DMS79 treated with DMSO at 0.1 percent for 48 hours (cell line): ENCODE measurements at places on chromosomes 7 and 10.

- DNase-seq: no peak
Observed at GRCh38 chr7:77281780-77282478, 82.3 kb upstream of the FGL2 start.

GRCh38 chr10:83276971-83277370, 862.3 kb upstream of the GHITM start:
- no peak for DNase-seq

DNA sequence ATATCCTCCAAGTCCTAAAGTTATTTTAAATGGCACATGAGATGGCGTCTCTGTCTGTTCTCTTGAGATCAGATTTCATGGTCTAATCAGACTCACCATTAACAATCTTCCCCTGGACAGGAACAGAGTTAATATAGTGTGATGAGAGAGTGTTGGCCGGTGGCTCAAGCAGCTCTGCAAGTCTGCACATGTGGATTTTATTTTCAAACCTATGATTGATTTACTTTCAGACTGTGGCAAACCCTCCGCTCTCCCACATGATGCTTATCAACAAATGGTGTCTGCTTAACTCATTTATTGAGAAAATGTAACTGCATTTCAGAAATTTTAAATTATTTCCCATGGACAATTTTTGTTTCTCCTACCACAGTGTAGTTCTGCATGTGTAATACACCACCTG, 46.5 kb upstream of the HGF start:
- no peak for DNase-seq

GRCh38 chr10:60310740-60311139, 78.9 kb downstream of the ANK3 start:
- no peak for DNase-seq

DNA sequence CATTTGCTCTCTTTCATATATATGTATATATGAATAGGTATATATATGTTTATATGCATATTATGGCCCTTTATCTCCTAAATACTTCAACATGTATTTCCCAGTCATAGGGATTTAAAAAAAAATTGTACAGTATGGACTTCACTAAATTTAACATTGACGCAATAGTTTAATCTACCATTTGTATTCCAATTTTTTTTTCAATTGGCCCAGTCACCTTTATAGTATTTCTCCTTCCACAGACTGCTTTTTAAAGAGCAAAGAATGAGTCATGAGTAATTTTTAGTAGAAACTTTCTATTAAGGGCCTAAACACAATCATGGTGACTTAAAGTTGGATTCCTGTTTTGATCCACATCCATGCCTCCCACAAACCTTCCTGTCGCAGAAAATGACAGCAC, 20.5 kb downstream of the CCSER2 start:
- no peak for DNase-seq

DNA sequence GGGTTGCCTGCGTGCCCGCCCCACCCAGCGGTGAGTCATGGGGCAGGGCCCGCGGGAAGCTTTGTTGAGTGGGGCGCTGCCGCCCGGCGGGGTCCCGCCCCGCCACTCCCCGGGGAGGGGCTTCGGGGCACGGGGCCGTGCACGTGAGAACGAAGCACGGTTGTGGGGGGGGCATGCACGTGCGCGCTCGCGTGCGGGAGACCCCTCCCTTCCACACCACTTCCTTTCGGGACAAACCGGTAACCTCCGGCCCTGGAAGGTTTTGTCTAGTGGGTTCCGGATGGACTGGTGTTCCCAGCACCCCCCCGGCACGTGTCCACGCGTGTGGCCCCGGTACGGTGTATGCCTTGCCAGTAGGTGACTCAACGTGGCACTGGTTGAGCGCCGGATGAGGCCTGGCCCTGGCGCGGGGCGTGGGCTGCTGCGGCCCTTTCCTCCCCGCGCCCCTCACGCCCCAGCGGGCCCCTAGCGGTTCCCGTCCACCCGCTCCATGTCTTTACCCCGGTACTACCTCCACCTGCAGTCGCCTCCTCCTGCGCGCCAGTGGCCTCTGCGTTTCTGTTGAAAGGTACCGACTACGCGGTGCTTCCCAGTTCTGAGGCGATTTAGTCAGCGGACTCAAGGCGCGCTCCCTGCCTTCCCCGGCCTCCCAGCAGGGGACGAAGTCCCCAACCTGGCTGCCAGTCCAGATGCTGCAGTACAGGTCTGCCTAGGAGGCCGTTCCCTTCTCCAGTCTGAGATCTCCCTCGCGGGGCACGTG, 3.1 kb downstream of the ADIRF start:
- peak; percentile 35 for DNase-seq

DNA sequence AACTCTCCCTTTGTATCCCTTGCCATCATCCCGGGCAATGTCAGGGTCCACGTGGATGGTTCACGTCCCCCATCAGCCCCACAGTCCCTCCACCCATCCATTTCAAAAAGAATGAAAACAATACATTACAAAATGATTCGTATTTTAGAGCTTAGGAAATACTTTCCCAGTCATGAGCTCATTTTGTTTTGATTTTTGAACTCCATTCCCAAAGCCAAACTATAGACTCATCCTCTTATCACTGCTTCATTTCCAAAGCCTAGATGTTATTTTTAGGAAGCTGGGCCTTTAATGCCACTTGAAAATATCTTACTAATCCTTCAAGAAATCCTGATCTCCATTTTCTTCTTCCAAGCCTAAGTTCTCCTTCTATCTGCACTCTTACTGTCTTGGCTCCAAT, 72.1 kb downstream of the WNT2 start:
- no peak for DNase-seq

DNA sequence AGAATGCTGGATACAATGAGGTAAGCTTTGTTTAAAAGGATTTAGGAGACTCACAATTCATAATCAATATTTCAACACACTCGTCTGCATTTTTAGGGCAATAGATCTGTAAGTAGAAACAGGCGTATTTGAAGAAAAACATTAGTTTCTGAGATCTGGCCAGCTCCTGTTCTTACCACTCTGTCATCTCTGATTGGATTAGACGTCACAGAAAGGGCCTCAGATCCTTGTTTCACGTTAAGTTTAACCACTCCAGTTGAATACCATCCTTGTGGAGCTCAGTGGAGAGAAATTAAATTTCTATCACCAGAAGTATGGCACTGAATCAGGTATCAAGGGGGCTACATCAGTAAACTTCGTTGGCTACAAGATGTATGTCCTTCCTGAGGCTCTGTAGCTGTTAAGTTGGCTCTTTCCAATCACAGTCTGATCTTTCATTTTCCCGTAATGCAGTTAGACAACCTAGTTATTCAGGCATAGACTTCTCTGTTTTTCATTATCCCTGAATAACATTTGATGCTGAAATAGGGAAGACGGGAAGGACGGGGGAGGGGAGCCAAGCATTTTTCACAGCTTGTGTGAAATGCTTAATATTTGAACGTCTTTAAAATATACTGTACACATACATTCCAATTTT, 659.2 kb upstream of the GALNT17 start:
- DNase-seq: no peak

GRCh38 chr10:94036766-94037033, 43.0 kb downstream of the PLCE1 start:
- DNase-seq: no peak

DNA sequence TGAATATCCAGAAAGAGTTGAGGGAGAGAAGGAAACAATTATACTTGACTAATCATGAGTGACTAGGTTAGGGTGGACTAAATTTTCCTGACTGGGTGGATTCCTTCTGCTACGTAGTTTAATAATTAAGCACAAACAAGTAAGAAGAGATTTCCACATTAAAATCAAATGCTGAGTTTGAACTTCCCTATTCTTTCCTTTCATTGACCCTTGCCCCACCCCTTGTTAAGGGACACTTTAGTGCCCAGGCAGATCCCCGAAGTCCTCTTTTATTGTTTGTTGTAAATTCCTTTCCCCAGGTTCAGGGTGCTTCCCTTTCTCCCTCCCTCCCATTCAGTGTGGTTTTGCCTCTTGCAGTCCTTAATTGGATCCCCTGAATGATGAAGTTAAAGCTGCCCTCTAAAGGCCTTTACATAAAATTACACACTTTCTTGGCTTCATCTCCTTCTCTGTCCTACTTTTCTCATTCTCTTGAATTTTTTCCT, 8.8 kb upstream of the SPAM1 start:
- DNase-seq: no peak

- DNase-seq: no peak
Observed at GRCh38 chr10:59607970-59608369, 101.7 kb downstream of the SLC16A9 start.

DNA sequence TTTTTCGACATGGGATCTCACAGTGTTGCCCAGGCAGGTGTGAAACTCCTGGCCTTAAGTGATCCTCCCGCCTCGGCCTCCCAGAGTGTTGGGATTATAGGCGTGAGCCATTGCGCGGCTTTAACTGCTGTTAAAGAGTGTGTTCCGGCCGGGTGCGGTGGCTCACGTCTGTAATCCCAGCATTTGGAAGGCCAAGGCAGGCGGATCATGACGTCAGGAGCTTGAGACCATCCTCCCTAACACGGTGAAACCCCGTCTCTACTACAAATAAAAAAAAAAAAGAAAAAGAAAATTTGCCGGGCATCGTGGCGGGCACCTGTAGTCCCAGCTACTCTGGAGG, 1.1 kb downstream of the RABGEF1 start:
- no peak for DNase-seq

DNA sequence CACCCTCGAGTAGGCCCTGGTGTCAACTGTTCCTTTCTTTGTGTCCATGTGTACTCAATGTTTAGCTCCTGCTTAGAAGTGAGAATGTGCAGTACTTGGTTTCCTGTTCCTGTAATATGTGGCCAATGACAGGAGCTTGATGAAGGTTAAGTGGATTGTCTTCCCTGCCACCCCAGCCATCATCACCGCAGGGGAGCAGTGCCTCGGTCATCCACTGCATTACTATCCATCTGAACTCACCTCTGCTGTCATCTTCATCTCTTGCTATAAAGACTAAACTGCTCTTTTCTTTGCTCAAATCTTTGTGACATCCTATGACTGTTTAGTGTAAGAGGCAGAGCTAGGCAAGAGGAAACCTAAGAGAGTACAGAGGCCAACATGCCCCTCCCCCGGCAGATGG, 15.6 kb downstream of the ITIH2 start:
- DNase-seq: no peak

DNA sequence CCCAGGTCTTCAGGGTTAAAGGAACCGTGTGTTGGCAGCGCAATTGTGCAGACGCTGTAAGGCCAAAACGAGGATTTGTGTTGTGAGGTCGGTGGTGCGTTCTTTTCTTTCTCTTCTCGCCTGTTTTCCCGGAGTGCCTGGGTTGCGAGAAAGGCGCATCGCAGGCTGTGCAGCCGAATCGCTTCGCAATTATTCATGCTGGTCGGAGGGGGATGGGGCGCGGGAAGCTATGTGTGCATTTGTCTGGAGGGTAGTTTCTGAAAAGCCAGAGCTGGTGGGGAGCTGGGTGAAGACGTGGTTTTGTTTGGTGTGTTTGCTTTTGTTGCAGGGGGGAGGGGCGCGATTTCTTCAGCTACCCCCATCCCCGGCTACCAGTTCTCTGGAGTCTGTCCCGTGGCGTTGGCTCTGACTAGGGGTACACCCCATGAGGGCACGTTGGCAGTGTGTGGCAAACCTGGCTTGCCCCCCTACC, 2.1 kb downstream of the MXI1 start:
- DNase-seq: peak; percentile 27

GRCh38 chr7:117485118-117485620, 5.3 kb downstream of the CFTR start:
- no peak for DNase-seq

DNA sequence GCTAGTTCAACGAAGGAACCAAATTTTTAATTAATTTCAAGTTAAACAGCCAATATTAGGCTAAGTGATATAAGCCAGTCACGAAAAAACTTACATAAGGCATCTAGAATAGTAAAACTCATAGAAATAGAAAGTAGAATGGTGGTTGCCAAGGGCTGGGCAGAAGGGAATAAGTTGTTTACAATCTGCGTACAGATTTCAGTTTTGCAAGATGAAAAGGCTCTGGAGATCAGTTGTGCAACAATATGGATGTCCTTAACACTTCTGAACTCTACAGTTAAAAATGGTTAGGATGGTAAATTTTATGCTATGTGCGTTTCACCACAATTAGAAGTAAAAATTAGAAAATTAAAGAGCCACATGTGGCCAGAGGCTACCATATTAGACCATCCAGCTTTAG, 13.3 kb downstream of the SCRN1 start:
- no peak for DNase-seq

GRCh38 chr7:50206453-50207250, 97.9 kb upstream of the IKZF1 start:
- DNase-seq: no peak

GRCh38 chr7:150876817-150877526, 24.7 kb downstream of the AOC1 start:
- peak; percentile 73 for DNase-seq

- no peak for DNase-seq
Observed at GRCh38 chr7:216360-217300, 24.3 kb downstream of the FAM20C start.

DNA sequence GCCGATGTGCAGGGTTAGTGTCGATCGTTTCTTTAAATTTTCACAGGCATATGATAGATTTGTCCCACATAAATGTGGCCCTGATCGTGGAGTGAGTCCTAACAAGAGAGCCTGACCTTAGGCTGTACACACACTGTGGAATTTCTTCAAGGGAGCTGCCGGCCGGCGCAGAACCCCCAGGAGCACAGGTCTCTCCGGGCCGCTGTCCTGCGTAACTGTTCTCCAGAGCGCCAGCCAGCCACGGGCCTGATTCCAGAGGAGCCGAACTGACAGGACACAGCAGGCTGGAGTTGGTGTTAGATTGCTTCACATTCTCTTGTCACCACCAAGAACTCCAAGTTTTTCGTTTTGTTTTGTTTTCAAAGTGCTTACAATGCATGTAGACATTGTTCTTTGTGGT, 37.3 kb downstream of the SHH start:
- no peak for DNase-seq

DNA sequence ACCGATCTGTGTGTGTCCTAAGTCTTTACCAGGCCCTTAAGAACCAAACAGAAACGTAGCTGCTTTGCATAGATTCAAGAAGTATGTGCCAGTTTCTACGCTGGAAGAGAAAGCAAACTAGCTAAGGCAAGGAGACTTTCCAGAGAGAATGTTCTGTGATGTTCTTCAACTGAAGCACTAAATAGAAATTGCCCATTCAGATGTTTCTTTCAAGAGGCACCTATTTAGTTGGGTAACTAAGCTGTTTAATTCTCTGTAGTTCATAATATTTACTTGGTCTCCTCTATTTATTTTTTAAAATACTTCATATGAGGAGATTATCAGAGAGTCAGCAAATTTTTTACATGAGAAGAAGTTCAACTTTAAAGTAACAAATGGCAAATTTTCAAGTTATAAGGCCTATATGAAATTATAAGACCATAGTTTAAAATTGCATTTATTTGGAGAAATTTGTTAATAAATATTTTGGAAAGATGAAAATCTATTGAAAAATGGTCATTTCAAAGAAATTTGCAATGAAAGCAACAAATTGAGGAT, 279.0 kb downstream of the NEBL start:
- no peak for DNase-seq

GRCh38 chr7:80588591-80588990, 49.9 kb upstream of the CD36 start:
- no peak for DNase-seq

GRCh38 chr7:84336303-84336702, 141.7 kb upstream of the SEMA3A start:
- no peak for DNase-seq

- no peak for DNase-seq
Observed at GRCh38 chr10:125562737-125563136, 120.2 kb downstream of the TEX36 start.
